ENCODE measurements at places on chromosomes 6 and 20.

DNA sequence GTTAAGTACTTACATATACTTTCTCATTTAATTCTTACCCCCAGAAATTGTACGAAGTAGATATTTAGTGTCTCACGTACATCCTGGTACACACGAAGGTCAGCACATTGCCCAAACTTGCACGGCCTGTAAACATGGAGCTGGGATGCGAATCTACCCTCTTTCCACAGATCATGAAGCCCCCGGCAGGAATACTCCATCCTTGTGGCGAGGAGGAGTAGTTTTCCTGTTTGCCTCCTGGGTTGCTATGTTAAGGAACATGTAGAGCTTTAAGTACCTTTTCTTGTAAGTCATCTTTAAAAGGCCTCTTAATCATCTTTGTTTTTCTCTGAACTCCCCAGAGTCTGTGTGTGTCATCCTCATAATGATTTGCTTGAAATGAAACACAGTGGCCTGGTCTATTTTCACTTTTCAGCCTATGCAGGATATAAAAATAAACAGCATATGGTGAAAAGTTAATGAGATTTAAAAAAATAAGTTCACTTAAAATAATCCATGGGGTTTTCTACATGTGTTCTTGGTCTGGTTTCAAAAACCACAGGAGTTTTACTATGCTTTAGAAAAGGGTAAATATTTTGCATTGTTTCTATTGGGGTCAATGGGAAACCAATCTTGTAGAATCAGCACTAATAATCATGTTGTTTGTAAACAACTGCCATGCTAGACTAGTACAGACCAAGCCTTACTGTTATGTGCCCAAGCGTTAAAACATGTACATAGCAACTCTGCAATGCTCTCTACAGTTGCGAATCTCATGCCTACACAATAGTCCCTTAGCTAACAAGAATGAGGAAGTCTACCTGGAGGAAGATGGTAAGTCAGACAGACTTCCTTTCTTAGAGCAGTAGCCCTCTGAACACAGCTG lies 9.3 kb upstream of the ARID1B start:
- no peak for DNase-seq

DNA sequence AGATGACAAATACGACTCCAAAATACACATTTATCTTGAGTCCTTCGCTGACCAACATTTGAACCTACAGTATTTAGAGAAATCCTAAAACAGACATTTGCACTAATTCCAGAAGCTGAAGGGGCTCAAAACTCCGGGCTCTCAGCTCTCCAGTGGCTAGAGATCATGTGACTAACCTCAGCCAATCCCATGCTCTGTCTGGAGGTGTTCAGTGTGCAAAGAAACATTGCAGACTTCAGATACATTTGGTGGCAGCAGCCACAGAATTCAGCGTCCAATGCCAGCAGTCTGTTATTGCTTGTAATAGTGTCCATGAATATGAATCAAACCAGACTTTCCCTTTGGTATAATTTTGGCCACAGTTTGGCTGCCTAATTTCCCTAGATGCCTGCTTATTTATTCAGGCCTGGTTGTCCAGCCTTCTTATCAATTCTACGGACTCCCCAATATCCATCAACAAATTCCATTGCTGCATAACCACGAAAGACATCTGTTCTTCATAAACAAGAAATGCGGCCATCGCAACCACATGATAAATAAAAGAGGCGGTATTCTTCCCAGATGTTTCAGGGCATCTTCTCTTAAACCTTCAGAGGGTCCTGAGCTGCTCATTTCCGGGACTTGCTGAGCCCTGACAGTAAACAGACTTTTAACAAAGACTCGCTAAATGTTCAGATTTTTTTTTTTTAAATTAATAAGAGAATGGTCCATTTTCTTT lies 14.5 kb upstream of the CYP24A1 start:
- no peak for DNase-seq

GRCh38 chr6:140811642-140812041 lies 1321.1 kb upstream of the GJE1 start:
- DNase-seq: no peak

DNA sequence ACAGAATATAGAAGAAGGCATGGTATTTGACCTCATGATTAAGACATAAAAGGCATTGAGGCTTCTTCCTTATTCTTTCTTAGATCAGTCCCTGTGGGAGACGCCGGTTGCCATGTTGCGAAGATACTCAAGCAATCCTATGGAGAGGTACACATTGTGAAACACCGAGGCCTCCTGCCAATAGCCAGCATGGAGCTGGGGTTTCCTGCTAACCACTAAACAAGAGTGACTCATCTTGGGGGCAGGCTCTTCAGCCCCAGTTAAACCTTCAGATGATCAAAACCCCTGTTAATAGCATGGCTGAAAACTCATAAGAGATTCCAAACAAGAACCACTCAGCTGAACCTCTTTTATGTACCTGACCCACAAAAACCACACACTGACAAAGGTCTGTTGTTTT lies 478.8 kb downstream of the CD83 start:
- peak; percentile 22 for DNase-seq

GRCh38 chr6:73537677-73538076 lies 16.8 kb upstream of the EEF1A1 start:
- no peak for DNase-seq

GRCh38 chr6:51139950-51140385 lies 321.3 kb downstream of the TFAP2B start:
- DNase-seq: no peak
